C1 segment of cervical spinal cord (tissue), 14 donors: ENCODE measurements at places on chromosomes 2 and 18.

GRCh38 chr2:226875438-226876225 lies 39.8 kb downstream of the RHBDD1 start:
- no peak for DNase-seq

DNA sequence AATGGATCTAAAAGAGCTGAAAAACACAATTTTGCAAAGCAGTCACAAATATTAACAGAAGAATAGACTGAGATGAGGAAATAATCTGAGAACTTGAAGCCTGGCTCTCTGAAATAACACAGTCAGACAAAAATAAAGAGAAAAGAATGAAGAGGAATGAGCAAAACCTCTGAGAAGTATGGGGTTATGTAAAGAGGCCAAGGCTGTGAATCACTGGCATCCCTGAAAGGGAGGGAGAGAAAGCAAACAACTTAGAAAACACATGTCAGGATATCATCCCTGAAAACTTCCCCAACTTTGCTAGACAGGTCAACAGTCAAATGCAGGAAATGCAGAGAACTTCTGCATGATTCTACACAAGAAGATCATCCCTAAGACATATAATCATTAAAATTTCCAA lies 73.5 kb upstream of the LHCGR start:
- DNase-seq, result no peak

- no peak for DNase-seq
Observed at GRCh38 chr2:20592106-20593071, 58.5 kb downstream of the HS1BP3 start.

GRCh38 chr2:48753228-48753627 lies 2.3 kb downstream of the LHCGR start:
- no peak for DNase-seq

DNA sequence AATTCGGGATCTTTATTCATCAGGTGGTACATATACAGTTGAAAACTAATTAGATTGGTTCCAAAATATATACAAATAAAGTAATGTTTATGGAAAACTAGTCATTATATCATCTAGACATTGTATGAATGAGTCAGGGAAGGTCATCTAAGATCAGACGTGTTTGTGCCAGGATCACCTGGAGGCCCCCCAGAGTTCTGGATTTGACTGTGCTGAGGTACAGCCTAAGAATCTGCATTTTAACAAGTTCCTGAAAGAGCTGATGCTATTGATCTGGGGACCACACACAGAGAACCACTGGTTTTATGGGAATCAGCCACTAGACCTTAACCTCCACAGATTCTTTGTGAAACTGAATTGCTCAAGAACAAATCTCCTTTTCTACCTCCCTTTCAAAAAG lies 43.2 kb downstream of the PARD6G start:
- no peak for DNase-seq

DNA sequence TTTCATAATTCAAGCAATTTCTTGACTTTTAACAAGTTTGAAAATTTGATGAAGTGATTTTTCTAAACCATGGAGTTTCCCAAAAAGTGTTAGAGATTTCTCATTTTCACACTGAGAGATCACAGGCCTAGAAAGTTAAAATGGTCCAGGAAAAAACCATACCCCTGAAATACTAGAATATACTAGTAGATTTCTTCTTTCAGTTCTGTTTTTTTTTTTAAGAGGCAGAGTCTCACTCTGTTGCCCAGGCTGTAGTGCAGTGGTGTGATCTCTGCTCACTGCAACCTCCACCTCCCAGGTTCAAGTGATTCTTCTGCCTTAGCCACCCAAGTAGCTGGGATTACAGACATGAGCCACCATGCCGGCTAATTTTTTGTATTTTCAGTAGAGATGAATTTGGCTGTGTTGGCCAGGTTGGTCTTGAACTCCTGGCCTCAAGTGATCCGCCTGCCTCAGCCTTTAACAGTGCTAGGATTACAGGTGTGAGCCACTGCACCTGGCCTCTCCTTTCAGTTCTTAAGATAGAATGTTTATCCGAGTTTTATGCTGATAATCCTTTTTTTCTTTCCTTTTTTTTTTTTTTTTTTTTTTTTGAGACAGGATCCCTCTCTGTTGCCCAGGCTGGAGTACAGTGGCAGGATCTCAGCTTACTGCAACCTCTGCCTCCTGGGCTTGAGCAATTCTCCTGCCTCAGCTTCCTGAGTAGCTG lies 14.4 kb downstream of the MTHFD2 start:
- no peak for DNase-seq

DNA sequence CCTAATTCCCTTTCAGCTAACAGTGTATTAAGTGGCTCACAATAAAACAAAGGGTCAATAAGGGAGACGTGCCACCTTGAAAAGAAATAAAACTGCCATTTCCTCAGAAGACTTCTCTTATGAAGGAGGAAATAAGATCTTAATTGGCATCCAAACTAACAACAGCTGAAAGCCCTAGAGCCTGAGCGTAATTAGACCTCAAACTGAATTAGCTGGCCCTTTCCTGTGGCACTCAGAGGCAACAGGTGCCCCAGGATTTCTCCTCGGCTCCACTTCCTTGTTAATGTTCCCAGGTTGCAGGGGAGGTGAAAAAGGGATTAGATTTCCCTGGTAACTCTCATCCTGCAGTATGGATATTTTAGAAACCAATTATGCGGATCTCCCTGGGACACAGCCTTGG lies 804.3 kb downstream of the DCDC2C start:
- no peak for DNase-seq

DNA sequence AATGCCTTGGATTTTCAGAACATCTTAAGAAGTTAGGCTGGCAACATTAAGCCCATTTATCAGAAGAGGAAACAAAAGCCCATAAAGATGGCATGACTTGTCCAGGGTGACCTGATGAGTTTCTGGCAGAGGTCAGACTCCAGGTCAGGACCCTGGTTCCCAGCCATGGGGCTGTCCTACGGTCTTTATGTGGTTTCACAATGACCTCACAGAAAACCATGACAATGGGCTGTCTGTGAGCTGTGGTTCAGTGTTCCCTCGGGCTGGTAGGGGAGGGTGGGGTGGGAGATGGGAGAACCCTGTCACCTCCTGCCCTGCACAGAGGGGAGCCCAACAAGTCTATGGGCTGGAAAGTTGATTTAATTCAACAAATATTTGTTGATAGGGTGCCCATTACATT lies 101.8 kb downstream of the LOXHD1 start:
- DNase-seq, result no peak

GRCh38 chr2:84833481-84834150 lies 47.3 kb downstream of the TRABD2A start:
- no peak for DNase-seq

DNA sequence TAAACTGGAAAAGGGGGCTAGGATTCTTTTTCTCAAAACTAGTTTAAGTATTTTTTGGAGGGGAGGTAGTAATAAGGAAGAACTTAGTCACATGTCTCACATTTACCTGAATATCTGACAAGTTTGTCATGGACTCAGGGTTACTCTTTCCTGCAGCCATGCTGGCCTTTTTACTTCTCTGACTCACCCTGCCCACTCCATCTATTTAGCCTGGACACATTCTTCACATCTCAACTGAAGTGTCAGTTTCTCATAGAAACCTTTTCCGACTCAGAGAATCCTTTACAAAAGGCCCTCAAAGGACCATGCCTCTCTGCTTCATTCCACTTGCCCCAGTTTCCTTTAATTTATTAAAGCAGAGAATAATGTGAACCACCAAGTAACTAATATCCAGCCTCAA lies 42.6 kb downstream of the SCN7A start:
- no peak for DNase-seq

- no peak for DNase-seq
Observed at GRCh38 chr2:71453404-71454220, at the start of gene DYSF. Gene DYSF, plus strand, starts transcription at chr2:71453561.

DNA sequence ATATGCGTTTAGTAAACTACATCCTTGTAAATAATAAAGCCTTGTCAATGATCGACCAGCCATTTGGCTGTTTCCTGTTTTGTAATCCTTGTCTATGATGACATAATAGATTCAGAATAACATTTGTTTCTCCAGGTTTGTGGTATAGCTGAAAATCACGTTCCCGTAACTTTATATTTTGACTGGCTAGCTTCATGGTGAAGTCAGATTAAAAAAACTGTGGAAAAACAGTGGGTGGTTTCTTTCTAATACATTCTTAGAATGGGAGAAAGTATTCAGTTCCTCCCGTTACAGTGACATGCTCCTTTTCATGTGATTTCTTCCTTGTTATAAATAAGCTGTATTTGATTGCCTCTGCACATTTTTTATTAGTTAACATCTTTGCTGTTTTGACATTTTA lies 366.9 kb downstream of the NYAP2 start:
- DNase-seq, result no peak

- no peak for DNase-seq
Observed at GRCh38 chr2:118442996-118443553, 354.8 kb downstream of the INSIG2 start.

- no peak for DNase-seq
Observed at GRCh38 chr2:241445426-241445825, 63.0 kb downstream of the STK25 start.

DNA sequence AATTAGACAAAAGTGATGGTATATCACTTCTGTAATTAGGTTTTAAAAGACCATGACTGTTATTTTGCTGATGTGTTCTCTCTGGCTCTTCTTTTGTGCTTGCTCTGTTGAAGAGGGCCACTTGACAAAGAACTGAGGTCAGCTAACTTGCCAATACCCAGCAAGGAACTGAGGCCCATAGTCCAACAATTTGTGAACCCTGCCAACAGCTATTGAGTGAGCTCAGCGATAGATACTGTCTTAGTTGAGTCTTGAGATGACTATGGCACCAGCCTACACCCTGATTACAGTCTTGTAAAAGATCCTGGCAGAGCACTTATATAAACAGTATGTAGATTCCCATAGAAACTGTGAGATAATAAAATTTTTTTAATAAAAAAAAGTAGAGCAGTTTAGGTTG lies 103.0 kb downstream of the BMPR2 start:
- no peak for DNase-seq

DNA sequence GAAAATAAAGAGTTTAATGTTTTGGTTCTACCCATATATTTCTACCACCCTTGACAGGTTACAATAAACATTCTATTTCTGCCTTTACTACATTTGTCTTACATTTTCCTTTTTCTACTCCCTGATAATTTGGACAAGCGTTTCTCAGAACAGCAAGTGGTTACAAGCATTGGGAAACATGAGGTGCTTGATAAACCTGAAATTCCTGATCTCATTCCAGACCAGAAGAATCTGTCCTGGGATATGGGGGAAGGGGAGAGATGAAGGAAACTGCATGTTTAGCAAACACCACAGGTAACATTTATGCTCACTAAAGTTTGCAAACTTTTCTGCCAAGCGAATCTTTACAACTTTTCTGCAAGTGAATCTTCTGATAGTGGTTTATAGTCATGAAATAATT lies 28.3 kb upstream of the DSC1 start:
- DNase-seq, result no peak

DNA sequence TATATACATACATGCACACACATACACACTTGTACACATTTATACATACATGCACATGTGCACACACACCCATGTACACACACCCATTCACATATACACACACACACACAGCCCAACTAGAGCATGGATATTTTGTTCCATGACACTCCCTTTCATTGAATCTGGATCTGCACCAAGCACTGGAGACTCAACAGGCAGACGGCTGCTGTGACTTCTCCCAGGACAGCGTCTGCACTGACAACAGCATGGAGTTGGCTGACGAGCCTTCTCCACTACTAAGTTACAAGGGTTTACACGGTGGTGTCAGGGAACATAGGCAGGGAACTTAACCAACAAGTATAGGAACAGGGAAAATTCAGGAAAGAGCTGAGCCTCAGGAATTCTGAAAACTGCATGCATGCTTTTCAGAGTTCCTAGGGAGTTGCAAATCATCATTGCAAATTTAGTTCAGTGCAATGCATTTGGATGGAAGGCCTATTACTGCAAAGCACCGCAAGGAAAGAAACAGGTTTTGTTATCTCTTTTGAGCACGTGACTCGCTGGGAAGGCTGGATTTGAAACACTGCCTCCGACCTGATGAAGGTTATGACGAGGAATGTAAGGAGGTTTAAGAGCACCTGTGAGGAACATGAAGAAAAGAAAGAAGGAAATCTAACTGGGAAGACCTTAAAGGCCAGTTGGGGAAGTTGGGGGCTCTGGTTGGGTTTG lies 35.9 kb downstream of the TMEM18 start:
- DNase-seq, result no peak

DNA sequence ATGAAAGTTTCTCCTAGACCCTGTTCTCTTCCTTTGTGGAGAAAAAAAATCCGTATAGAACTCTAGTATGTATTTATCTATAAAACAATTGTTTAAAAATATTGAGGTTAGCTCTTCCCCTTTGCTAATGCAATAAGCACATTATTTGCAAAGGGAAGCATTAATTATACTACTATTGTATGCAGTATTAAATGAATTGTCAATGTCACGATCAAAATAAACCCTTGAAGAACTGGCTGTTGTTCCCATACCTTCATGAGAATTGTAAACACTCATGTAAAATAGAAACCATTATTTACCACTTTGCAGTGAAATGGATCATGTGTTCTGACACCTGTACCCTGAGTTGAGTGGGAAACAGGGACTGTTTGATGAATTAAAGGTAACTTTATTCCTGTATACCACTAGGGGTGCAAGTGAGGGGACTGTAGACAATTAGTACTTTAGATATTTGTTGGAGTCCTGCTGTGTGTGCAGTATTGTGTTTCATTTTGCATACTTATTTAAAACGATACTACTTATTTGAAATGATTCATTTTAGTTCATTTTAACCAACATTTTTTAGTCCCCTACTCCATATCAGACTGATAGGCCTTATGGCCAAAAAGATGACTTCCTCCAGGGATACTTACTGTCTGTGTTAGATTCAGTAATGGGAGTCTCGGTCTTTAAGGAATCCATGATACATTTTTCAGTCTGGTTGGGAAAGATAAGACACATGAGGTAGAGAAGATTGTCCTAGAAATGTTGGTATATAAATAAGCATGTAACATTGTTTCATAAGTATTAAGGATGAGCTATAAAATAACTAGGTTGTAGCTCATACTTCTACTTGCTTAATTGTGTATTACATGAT lies 7.9 kb downstream of the PKP4 start:
- no peak for DNase-seq

- DNase-seq, result no peak
Observed at GRCh38 chr18:68056936-68057335, 540.4 kb upstream of the DSEL start.

DNA sequence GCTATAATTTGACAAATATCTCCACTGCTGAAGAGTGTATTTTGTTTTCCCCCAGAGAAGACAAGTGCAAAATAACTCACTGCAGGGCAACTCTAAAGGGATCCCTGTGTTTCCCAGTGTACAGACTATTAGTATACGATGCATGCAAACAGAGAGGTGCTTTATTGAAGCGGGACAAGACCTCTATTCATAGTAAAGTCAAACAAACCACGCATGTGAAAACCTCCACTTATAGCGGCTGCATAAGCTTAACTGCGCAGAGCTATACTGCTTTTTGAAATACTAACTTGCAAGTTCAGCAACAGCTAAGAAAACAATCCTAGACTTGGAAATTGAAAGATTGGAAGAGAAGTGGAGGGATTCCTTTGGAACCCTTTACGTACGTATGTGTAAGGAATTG lies 15.6 kb downstream of the RNF144A start:
- no peak for DNase-seq

GRCh38 chr18:79644006-79644665 lies 35.5 kb upstream of the CTDP1 start:
- no peak for DNase-seq
